Activated T-helper 2 cell treated with anti-CD3 and anti-CD28 coated beads, Interferon-gamma antibody, Interleukin-2, Interleukin-4, amounts not matched to agents 10 μg/mL and 5 μg/mL and 100 μg/mL, durations not matched to agents 14 hours and 24 hours and 36 hours (primary cell): ENCODE measurements at places on chromosomes 5 and 9. TPM values are rescaled to one million over a fixed set of nuclear protein-coding genes. Genes with fewer than 3 reads are reported as not detected.

GRCh38 chr9:81825846-81826516 lies 102.2 kb upstream of the SPATA31D4 start:
- no peaks in the 10 kb centered on the region for H3K4me1 ChIP-seq
- H3K27me3 ChIP-seq, result no peaks in the 10 kb centered on the region
- H3K36me3 ChIP-seq, result no peaks in the 10 kb centered on the region
- no peak for DNase-seq
- no peak overlapping the region for H3K4me3 ChIP-seq

GRCh38 chr5:135966790-135967189 lies 12.0 kb upstream of the LECT2 start:
- H3K4me1 ChIP-seq, result no peaks in the 10 kb centered on the region
- H3K4me3 ChIP-seq, result no peak overlapping the region
- peaks cover 13% of the 10 kb centered on the region for H3K27me3 ChIP-seq
- no peak for DNase-seq
- no peaks in the 10 kb centered on the region for H3K36me3 ChIP-seq
- no peak overlapping the region for H3K27ac ChIP-seq

- no peaks in the 10 kb centered on the region for H3K27me3 ChIP-seq
- no peak for DNase-seq
- H3K4me3 ChIP-seq, result no peak overlapping the region
- no peak overlapping the region for H3K27ac ChIP-seq
- H3K4me1 ChIP-seq, result no peaks in the 10 kb centered on the region
These were observed 778.3 kb downstream of the PRELID2 start for GRCh38 chr5:145056800-145057199.

GRCh38 chr9:128625391-128626146 lies 31.1 kb downstream of the DYNC2I2 start:
- no peak overlapping the region for H3K4me3 ChIP-seq
- no peak for DNase-seq
- no peak overlapping the region for H3K27ac ChIP-seq
- H3K4me1 ChIP-seq, result no peaks in the 10 kb centered on the region
- no peaks in the 10 kb centered on the region for H3K27me3 ChIP-seq

DNA sequence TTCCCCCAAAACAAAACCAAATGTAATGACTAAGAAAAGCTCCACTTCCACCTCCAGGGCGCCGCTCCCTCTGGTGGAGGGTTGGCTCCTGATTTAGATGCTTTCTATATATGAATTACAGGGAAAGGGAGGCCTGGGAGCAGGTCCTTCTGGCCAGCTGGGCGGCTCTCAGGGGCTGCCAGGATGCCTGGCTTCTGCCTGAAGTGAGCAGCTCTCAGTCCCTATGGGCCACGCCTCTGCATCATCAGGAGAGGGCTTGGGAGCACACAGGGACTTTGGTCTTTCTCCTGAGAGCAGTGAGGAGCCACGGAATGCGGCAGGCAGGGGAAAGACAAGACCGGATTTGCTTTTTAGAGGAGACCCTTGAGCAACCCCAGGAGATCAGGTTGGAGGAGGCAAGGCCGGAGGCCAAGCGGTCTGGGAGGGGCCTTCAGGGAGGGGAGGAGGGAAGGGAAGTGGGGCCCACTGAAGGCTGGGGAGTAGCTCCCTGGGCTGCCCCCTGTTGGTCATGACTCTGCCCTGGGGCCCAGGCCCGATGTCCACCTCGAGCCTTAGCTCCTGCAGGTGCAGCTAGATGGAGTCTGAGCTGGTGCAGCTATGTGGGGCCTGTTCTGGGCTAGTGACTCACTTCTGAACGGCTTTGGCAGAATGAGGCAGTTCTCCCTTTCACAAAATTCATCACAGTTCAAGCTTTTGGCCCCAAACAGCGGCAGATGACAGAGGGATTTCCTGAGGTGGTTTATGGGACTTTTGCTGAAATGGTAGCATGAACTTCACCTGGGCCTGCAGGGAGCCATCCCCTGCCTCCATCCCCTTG lies 11.3 kb upstream of the GRHPR start:
- H3K4me3 ChIP-seq, result no peak overlapping the region
- H3K4me1 ChIP-seq, result peaks cover 32% of the 10 kb centered on the region
- peak overlapping the region; percentile 67 for H3K27ac ChIP-seq
- H3K27me3 ChIP-seq, result no peaks in the 10 kb centered on the region
- DNase-seq, result no peak

DNA sequence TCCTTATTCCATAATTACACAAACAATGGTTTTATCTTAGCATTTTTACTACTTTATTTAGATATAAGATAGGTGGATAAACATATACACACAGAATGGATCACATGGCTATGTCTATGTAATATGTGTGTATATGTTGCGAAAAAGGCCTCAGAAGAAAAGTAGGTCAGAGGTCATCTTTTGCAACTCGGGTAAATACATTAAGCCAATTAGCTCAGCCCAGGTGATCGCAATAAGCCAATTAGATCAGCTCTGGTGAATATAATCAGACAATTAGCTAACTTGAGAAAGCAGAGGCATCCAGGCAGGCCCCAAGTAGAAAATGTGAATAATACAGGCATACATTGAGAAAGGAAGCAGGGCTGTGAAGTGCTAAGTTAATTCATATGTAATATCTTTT lies 24.3 kb downstream of the SLCO4C1 start:
- peaks cover 6% of the 10 kb centered on the region for H3K27me3 ChIP-seq
- no peak overlapping the region for H3K27ac ChIP-seq
- no peaks in the 10 kb centered on the region for H3K36me3 ChIP-seq
- no peak for DNase-seq
- no peaks in the 10 kb centered on the region for H3K4me1 ChIP-seq
- H3K4me3 ChIP-seq, result no peak overlapping the region

GRCh38 chr5:142132916-142133315 lies 24.3 kb downstream of the NDFIP1 start:
- H3K36me3 ChIP-seq, result peaks cover 44% of the 10 kb centered on the region
- H3K4me3 ChIP-seq, result no peak overlapping the region
- H3K4me1 ChIP-seq, result peaks cover 31% of the 10 kb centered on the region
- no peak for DNase-seq
- H3K27me3 ChIP-seq, result no peaks in the 10 kb centered on the region

DNA sequence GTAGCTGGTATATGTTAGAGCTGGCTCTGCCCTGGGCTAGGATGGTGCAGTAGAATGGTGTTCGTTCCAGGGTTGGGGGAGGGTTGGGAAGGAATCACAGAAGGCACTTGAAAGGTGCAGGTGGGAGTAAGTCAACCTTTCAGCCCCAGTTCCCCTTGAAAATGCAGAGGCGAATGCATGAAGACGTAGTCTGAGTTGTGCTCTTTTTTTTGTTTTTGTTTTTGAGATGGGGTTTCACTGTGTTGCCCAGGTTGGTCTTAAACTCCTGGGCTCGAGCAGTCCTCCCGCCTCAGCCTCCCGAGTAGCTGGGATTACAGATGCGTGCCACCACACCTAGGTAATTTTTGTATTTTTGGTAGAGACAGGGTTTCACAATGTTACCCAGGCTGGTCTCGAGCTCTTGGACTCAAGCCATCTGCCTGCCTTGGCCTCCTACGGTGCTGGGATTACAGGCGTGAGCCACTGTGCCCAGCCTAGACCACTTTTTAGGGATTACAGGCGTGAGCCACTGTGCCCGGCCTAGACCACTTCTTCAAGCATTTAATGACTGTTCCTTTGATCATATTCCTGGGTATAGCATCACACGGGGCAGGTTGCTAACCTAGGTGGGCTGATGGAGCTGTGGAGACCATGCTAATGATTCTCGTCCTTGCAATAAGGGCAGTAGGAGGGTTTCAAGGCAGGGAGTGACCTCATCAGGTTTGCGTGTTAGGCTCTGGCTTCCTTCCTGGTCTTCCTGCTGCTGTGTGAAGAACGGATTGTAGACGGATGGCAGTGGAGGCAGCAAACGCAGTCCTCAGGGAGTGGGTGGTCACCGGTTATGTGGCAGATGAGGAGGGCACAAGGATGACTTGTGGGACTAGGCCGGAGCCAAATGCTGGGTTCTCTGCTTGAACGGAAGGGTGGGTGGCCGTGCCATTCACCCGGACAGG lies 13.7 kb downstream of the EHMT1 start:
- H3K36me3 ChIP-seq, result peaks cover 23% of the 10 kb centered on the region
- H3K4me1 ChIP-seq, result peaks cover 22% of the 10 kb centered on the region
- no peak overlapping the region for H3K4me3 ChIP-seq
- peak overlapping the region; percentile 19 for H3K27ac ChIP-seq

GRCh38 chr5:39605588-39606575 lies 181.1 kb upstream of the DAB2 start:
- H3K4me3 ChIP-seq, result no peak overlapping the region
- H3K4me1 ChIP-seq, result no peaks in the 10 kb centered on the region
- peaks cover 12% of the 10 kb centered on the region for H3K27me3 ChIP-seq
- H3K36me3 ChIP-seq, result no peaks in the 10 kb centered on the region

- no peak for DNase-seq
- H3K27ac ChIP-seq, result no peak overlapping the region
- no peaks in the 10 kb centered on the region for H3K27me3 ChIP-seq
These were observed 364.9 kb downstream of the ICE1 start for GRCh38 chr5:5787373-5787772.

DNA sequence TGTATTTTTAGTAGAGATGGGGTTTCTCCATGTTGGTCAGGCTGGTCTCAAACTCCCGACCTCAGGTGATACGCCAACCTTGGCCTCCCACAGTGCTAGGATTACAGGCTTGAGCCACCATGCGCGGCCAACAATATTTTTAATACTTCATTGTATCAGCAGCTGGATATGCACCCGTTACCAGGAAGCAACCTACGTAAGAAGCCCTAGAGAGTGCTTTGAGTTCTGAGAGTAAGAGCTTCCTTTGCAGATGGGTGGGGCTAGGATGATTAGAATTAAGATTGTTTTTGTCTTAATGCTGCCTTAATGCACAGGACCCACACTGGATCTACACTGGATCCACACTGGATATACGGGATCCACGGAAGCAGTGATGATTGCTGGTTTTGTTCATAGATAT lies 123.9 kb upstream of the ABCA1 start:
- H3K27ac ChIP-seq, result no peak overlapping the region
- no peak overlapping the region for H3K4me3 ChIP-seq
- no peak for DNase-seq
- peaks cover 8% of the 10 kb centered on the region for H3K4me1 ChIP-seq
- H3K36me3 ChIP-seq, result no peaks in the 10 kb centered on the region

The CDX1 gene
- total RNA-seq, result not detected in 2 replicates

The KCNIP1 gene
- total RNA-seq, result not detected in 2 replicates
